Transverse colon (tissue), 4 donors: ENCODE measurements at places on chromosomes 6 and 20. TPM values are rescaled to one million over a fixed set of nuclear protein-coding genes. Genes with fewer than 3 reads are reported as not detected.

- DNase-seq: no peak
Measured at GRCh38 chr6:116330511-116330910, 40.2 kb upstream of the DSE start.

DNA sequence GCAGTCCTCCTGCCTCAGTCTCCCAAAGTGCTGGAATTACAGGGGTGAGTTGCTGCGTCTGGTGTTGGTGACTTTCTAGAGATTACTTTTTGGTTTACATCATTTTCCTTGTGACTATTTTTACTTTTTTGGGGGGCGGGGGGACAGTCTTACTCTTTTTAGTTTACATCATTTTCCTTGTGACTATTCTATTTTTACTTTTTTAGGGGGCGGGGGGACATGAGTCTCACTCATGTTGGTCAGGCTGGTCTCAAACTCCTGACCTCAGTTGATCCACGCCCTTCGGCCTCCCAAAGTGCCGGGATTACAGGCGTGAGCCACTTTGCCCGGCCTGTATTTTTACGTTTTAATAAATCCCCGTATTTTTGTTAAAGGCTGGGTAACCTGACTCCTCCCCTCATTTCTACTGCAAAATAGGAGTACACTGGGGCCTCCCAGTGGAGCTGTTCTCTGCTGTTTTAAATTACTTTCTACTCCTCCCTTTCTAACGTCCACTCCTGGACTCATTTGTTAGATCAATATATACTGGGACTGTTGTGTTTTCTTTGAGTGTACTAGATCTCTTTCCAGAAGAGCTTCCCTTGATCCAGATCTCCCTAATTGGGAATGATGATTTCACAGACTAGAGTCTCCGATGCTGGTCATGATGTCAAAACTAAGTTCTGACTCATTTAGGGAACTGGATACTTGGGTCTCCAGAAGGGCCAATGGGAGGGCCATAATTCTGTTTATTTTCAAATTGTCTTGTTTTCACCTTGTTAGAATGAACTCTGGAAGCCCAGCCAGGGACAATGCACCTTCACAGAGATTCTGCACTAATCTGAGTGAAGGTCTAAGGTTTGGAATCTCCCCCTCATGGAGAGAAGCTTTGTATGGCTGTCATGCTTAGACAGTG lies 9.2 kb downstream of the HSPA1B start:
- DNase-seq: no peak

Gene POM121L2
- total RNA-seq: not detected

- no peak for DNase-seq
Measured at GRCh38 chr20:572727-573126, 29.1 kb upstream of the CSNK2A1 start.

- DNase-seq: no peak
Measured at GRCh38 chr20:52242237-52243230, 51.0 kb upstream of the ZFP64 start.

- no peak for DNase-seq
Measured at GRCh38 chr20:51275826-51276225, 252.9 kb upstream of the KCNG1 start.

Gene RTN4IP1
- 19.1 TPM for total RNA-seq
